Bronchial epithelial cell (primary cell): ENCODE measurements at places on chromosomes 3 and 15.
A peak's percentile ranks its signal among the peaks of the same experiment; 100 is the strongest.

DNA sequence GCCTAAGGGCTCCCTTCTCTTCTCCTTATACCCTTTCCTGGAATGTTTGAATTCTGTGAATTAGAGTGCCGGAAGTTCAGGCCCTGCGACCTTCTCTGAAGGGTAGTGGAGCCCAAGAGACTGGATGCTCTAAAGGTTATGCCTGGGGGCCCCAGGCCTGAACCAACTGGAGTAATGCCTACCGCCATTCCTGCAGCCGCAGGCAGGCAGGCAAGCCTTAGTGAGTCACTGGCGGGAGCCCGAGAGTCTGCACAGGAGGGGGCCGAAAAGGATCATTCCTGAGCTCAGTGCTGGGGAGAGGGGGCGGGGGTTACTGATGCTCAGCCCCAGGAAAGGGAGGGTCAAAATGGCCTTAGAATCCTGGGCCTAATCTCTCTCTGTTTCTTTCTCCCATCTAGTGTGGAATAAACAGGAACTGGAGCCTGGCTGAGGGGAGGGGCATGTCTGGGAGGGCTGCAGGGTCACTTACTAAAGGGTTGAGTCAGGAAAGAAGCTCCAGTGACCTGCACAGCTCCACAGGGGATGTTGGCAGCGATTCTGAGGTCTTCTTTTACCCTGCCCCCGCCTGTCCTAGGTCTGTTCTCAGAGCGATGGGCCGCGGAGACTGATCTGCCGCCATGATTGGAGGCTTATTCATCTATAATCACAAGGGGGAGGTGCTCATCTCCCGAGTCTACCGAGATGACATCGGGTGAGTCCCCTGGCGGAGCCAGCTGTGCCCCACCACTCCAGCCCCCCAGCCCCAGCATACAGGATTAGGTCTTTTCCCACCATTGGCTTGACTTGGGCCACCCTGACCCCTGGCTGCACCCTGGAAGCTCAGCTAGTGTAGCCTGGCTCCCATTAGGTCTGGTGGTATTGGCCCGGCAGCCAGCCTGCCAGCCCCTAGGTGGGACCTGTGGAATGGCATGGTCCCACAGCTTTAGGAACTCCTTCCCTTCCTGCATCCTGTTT, 2.0 kb downstream of the AP2M1 start:
- peak; percentile 76 for DNase-seq

DNA sequence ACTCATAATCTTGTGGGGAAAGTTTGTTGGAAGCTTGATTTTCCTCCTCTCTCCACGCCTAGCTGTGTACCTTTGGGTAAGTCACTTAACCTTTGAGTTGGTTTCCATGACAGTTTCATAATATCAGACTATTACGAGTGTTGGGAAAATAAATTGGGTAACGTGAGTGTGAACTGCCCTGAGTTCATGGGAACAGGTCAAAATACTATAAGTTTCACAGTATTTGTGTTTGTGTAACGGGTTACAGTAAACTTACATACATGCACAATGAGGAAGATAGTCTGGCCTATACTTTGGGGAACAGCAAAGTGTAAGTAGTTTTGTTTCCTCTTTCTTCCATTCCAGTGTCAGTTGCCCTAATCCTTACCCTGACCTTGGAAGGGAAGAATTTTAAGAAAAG, 509.9 kb downstream of the MECOM start:
- DNase-seq: no peak

- no peak for DNase-seq
Measured at GRCh38 chr15:77632534-77633133, at the start of gene LINGO1. LINGO1 (minus strand) TSS chr15:77632912; CDS start chr15:77632315, 597 bp downstream.

- DNase-seq: peak; percentile 34
Measured at GRCh38 chr3:16066975-16067374, 107.5 kb upstream of the GALNT15 start.

- no peak for DNase-seq
Measured at GRCh38 chr3:120265989-120266388, 19.0 kb downstream of the GPR156 start.
